ENCODE measurements at places on chromosomes 11 and 22.

- no peak for DNase-seq
Measured at GRCh38 chr22:26127556-26127955, 41.7 kb upstream of the SEZ6L start.

DNA sequence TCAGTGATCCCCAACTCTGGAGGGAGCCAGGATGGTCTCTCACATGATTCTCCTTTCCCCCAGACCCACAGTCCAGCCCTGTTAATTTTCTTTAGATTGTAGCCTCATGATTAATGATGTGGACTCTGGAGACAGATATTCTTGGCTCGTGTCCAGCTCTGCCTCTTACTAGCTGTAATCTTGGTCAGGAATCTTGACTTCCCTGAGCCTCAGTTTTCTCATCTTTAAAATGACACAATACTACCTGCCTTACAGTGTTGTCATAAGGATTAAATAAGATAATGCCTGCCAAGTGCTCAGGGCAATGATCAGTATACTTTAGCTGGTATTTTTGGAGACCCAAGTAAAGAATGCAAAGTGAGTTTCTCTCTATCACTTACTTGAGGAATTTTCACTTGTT lies 60.0 kb downstream of the SPECC1L start:
- no peak for DNase-seq

DNA sequence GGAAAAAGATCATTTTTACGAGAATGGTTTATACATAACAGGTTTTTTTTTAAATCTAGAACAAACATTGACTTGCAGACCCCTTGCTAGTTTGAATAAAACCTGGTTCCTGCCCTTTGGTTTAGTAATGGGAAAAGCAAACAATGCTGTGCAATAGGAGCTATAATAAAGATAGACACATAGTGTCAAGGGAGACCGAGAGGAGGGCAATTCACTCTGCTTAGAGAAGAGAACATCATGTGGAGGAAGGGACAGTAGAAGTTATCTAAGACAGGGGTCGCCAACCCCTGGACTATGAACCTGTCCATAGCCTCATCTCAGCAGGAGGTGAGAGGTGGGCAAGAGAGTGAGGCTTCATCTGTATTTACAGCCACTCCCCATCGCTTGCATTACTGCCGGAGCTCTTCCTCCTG lies 7.0 kb upstream of the RDX start:
- no peak for DNase-seq

DNA sequence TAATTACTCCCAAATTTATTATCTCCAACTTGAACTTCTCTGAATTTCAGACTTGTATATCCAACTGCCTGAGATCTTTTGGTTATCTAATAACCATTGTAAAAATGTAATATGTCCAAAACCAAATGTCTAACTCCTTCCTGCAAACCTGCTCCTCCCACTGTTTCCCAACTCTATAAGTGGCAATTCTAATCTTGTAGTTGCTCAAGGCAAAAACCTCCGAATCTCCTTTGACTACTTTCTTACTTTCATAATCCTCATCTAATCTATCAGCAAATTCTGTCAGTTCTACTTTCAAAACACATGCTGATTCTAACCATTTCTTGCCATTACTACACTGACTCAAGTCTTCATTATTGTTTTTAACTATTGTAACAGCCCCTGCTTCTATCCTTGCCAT lies 55.7 kb downstream of the FAM168A start:
- no peak for DNase-seq

DNA sequence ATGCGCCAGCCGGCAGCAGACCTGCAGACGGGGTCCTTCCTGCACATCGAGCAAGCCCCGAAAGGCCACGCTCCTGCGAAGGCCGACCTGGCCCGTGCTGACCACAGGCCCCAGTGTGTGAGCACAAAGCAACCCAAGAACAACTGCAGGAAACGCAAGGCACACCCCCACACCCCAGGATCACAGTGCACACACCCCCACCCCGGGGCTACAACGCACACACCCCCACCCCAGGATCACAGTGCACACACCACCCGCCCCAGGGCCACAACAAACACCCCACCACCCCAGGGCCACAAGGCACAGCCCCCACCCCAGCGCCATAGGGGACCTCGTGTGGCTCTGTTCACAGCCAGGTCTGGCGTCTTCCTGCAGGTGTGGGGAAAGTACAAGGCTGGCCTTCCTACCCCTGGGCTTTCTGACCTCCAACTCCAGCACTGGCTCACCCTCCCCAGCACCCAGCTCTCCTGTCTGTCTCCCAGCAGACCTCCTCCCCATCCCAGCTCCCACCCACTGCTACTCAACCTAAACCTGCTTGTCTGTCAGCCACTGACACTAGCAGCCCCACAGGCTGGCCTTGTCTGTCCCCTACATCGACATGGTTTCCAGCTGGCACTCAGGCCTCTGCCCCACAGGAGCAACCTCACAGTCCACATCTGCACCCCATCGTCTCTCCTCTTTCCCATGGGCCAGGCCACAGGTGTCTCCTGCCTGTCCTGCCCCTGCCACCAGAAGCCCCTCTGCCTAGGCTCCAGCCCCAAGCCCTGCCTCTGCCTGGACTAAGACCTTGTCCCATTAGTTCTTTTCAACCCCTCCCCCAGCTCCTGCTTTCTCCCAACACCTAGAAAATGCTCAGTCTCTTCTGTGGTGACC lies 20.5 kb upstream of the EFCAB6 start:
- DNase-seq = no peak

- no peak for DNase-seq
Measured at GRCh38 chr11:22203281-22203680, 10.4 kb downstream of the ANO5 start.

DNA sequence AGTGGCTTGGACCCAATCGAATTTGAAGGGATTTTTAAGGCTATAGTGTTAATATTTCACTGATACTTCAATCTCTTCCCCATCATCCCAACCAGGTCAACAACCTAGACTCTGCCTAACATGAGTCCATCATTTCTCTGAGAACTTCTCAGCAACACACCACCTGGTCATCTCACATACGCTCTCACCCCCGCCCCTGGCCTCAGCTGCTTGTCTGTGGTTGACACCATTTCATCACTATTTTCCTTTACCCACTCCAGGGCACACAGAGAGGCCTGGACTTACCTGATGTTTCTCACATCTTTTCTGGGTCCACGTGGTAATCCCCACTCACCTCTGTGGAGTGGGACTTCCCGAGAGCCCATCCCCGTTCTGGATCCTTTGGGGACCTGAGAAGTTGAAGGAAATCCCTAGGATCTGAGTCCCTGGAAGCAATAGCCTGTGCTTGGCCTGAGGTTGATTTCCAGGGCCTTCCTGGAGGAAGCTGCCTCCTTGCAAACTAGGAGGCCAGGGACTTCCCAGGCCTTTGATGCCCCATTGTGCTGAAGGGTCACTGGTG lies 3.2 kb downstream of the P2RX3 start:
- no peak for DNase-seq

DNA sequence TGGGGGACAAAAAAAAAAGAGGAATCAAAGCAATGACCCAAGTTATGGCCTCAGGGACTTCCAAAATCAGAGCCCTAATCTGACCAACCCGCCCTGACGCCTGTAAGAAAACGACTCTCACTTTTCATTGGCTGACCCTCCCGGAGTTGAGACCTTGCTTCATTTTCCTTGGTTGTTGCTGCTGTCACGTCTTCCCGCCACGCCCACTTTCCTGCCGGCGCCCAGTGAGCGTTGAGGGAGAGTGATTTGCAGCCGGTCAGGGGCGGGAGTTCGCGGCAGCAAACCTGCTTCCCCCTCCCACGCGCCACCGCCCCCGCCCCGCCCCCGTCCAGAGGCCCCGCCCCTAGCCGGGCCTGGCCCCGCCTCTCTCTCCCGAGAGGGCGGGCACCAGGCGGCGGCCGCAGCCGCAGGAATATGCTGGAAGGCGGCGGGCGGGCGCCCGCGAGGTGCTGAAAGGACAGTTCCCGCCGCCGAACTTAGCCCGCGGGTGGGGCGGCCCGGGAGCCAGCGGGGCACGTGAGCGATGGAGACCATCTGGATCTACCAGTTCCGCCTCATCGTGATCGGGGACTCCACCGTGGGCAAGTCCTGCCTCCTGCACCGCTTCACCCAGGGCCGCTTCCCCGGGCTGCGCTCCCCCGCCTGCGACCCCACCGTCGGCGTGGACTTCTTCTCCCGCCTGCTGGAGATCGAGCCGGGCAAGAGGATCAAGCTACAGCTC lies at the start of gene RAB39A:
TSS of gene RAB39A (plus strand) at position 403 of the 721 bp plus-strand sequence. CDS start at position 524, 121 bp downstream.
- DNase-seq = peak; percentile 92

DNA sequence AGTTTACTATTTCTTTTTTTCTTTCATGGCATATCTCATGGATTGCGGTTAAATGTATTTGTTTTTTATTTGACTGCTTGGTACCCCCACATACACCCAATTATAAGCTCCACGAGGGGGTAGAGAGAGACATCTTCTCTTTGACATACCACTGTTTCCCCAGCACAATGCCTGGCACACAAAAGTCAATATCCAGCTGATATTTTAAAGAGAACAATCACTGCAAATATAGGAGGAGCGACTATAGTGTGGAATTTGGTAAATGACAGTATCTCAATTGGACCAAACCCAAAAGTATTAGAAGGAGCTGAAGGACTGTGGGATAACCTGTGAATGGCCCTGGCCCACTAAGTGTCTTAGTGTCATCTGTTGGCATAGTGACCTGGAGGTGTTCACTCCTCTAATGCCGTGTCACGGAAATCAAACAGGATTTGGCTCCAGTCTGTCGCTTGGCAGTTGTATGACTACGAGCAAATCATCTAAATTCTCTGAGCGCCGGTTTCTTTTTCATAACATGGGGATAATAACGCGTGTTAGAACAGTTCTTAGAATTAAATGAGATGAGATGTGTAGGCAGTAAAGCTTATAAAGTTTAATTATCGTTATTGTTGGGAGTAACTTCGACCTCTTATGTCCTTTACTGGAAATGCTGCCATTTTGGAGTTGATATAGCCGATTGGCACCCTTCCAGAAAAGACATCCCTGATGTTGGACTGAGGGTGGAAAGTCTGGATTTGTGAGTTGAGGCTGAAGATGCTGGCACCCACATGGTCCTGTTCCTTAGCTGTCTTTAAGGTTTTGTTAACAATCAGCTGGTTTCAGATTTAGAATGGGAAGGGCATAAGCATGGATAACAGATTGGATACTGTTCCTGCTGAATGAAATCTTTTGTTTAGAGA lies 144.5 kb downstream of the DBX1 start:
- no peak for DNase-seq

DNA sequence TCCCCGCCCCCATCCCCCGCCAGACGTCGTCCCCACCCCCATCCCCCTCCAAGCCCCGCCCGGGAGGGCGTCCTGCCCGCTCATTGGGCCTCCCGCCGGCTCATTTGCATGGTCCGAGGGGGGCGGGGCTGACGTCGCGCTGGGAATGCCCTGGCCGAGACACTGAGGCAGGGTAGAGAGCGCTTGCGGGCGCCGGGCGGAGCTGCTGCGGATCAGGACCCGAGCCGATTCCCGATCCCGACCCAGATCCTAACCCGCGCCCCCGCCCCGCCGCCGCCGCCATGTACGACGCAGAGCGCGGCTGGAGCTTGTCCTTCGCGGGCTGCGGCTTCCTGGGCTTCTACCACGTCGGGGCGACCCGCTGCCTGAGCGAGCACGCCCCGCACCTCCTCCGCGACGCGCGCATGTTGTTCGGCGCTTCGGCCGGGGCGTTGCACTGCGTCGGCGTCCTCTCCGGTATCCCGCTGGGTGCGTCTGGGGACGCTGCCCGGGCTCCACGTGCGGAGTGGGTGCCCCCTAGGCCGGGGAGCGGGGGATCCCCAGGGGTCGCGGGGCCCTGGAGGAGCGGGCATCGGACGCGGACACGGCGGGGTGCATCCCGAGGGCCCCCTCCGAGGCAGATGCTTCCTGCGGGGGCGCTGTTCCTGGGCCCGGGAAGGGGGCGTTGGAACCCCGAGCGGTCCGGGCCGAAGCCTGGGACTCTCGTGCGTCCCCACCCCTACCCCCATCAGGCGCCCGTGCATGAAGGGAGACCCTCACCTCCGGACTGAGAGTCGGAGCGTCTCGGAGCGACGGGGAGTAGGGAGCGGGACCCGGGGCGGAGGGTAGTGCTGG lies at the start of gene PNPLA3:
TSS of gene PNPLA3 (plus strand) at position 175 of the 834 bp plus-strand sequence. CDS start at position 282, 107 bp downstream.
- peak; percentile 43 for DNase-seq

DNA sequence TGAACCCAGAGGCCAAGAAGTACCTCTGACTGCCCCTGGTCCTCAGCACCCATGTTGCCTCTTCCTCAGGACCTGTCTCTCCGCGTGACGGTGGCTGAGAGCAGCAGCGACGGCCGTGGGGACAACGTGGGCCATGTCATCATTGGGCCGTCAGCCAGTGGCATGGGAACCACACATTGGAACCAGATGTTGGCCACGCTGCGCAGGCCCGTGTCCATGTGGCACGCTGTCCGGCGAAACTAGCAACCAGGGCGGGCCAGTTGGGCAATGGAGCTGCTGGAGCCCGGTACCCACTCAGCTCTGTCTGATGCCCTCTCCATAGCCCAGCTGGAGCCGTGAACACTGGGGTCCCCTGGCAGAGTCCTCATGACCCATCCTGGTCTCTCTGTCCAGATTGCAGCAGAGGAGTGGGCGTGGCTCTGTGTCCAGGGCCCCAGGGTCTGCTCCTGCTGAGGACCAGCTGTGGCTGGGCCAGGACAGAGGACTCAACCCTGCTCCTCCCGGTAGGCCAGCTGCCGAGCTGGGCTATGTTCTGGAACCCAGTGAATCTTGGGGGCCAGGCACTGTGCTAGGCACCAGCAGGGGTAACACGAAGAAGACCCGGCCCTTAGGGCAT lies 8.0 kb upstream of the RHOD start:
- DNase-seq = no peak

GRCh38 chr11:101202614-101203013 lies 73.0 kb upstream of the PGR start:
- DNase-seq = no peak

DNA sequence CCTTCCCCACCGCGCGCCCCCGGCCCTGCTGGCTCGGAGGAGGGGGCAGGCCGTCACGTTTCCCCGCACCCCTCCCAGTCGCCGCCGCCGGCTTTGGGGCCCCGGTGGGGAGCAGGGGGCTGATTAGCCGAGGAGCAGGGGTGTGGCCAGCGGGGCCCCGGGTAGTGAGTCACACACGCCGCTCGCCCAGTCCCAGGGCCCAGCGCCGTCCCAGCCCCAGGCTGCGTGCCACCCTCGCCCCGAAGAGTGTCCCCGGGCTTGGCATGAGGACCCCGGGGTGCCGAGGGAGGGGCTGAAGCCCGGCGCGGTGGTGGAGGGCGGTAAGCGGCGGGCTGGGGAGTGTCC lies 34.4 kb downstream of the PRDM11 start:
- no peak for DNase-seq

Measured in memory B cell (primary cell).